ENCODE measurements at places on chromosomes 6 and 20.

DNA sequence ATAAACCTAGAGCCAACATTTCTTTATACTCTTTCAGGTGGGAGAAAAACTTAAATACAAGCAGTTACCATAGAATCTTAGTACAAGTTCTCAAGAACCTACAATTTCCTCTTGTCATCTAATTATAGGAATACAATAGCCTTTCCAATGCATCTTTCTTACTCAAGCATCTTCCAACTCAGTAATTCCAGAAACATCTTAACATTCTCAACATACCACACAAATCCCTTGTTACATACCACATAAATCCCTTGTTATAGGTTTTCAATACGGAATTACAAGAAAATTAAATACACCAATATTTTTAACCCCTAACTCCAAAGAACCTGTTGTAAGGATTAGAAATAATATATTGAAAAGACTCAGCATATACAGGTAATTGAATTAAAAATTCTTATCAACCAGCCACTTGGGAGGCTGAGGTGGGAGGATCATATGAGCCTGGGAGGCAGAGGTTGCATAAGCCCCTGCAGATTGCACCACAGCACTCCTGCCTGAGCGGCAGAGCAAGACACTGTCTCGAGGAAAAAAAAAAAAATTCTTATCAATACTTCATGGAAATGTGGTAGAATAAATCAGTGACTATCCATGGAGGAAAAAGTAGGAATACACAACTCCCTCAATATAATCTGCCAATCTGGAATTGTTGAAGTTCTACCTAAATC is 127.5 kb upstream of the CCDC28A start:
- DNase-seq = no peak

GRCh38 chr6:11296449-11297375 is 64.2 kb upstream of the NEDD9 start:
- no peak for DNase-seq

GRCh38 chr6:94498099-94498498 is 1078.7 kb upstream of the EPHA7 start:
- DNase-seq = no peak

- no peak for DNase-seq
Observed at GRCh38 chr20:38222231-38222922, 38.2 kb downstream of the KIAA1755 start.

- no peak for DNase-seq
Observed at GRCh38 chr6:42505385-42505718, 53.6 kb upstream of the TRERF1 start.

Data from spinal cord (tissue), 10 donors.